Memory B cell (primary cell): ENCODE measurements at places on chromosomes 4 and X.

- H3K27ac ChIP-seq, result peak overlapping the region; percentile 70
- H3K4me3 ChIP-seq, result no peak overlapping the region
- no peaks in the 10 kb centered on the region for H3K27me3 ChIP-seq
- DNase-seq, result no peak
These were observed 70.1 kb downstream of the PRSS12 start for GRCh38 chr4:118282692-118283091.

- DNase-seq, result no peak
- no peaks in the 10 kb centered on the region for H3K36me3 ChIP-seq
- peaks cover 8% of the 10 kb centered on the region for H3K4me1 ChIP-seq
These were observed 99.3 kb upstream of the PRKG2 start for GRCh38 chr4:81314196-81314896.

DNA sequence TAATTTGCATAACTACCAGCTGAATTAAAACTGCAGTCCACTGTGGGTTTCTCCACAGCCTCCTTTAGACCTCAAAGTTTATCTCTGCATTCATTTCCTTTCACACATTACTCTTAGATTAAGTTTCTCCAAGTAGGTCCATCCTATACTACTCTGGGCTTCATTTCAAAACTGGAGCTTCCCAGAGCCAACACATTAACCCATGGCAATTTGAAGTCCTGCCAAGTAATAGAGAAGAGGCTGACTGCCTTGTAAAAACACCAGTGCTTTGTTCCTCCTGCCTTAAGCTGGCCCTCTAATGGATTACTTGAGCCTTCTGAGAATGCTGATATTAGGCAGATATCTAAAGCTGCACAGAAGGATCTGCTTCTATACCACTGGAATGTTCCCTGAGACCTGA is 997.2 kb upstream of the SLIT2 start:
- H3K4me1 ChIP-seq, result no peaks in the 10 kb centered on the region
- no peak for DNase-seq
- H3K36me3 ChIP-seq, result no peaks in the 10 kb centered on the region

GRCh38 chr4:1334579-1334895 is 12.5 kb upstream of the UVSSA start:
- peaks cover 33% of the 10 kb centered on the region for H3K36me3 ChIP-seq
- no peaks in the 10 kb centered on the region for H3K27me3 ChIP-seq
- no peak overlapping the region for H3K27ac ChIP-seq
- H3K4me3 ChIP-seq, result no peak overlapping the region

GRCh38 chrX:40473460-40474204 is 107.1 kb upstream of the ATP6AP2 start:
- H3K4me1 ChIP-seq, result peaks cover 13% of the 10 kb centered on the region
- peaks cover 13% of the 10 kb centered on the region for H3K27me3 ChIP-seq
- no peaks in the 10 kb centered on the region for H3K36me3 ChIP-seq
- H3K4me3 ChIP-seq, result no peak overlapping the region
